ENCODE measurements at places on chromosomes 1 and 21.

DNA sequence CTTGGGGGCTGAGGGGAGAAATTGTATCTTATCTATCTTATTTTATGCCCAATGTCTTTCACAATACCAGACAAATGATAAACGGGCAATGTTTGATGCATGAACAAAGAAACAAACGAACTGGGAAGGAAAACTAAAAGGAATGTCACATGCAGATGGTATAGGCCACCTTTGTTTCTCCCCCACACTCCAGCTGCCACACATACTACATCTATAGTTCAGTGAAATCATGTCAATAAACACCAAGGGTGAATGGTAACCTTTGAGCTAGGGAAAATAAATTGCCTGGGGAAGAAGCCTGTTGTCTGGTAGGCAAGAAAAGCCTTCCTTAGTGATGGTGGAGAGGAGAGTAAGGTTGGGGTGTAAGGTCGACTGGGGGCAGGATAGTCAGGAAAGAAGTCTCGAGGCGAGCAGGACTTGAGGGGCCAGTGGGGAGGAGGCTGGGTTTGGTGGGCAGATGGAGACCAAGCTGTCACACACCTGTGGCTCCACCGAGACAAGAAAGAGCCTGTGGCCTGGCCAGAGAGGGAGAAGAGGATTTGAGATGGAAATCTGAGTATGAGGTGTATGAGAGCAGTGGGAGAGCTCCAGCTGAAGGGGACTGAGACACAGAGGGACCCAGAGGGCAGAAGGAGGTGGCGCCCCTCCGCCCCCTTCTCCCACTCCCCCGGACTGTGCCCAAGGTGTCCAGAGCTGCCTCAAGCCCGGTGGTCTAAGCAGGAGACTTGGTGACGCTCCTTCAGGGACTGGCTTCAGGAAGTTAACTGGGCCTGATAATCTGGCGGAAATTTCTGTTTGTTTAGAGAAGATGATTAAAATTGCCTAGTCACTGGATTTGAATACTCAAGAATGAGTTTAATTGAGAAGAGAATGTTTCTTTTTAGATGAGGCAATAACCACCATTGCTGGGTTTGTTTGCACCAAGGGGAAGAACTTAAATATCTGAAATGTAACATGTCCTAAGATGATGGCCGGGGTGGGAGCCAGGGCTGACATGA is 37.3 kb downstream of the ATF3 start:
- DNase-seq = no peak

DNA sequence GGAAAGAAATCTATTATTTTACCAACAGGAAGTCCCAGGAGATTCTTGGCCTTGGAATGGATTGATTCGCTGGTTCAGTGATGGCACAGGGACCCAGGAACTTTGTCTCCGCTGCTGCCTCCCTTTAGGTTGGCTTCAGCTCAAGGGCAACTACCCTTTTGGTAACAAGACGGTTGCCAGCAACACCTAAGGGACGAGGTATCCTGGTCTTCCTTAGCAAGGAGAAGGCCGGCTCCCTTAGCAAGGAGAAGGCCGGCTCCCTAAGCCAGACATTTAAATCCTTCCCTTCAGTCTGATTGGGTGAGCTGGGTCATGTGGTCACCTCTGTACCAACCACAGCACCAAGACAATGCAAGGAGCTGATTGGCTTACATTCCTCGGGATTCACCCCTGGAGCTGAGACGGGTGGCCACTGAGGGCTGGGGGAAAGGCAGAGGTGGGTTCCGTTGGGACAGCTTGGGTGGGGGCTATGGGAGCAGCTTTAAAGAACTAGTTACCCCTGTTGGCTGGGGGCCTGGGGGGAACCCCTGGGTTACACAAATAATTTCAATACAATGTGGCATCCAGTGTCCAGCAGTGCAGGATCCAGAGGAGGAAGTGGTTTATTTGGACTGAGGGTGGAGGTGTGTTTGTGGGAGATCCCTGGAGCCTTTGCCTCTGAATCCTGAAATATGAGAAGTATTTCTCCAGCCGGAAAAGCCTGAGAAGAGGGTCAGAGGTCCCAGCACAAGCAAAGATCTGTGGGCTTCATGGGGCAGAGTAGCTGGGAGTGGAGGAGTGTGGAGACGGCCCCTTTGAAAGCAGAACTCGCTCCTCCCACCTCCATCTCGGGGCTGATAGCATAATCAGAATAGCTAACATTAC is 20.7 kb upstream of the CLIC4 start:
- no peak for DNase-seq

- DNase-seq = no peak
Measured at GRCh38 chr21:19724081-19724480, 1274.1 kb upstream of the NCAM2 start.

DNA sequence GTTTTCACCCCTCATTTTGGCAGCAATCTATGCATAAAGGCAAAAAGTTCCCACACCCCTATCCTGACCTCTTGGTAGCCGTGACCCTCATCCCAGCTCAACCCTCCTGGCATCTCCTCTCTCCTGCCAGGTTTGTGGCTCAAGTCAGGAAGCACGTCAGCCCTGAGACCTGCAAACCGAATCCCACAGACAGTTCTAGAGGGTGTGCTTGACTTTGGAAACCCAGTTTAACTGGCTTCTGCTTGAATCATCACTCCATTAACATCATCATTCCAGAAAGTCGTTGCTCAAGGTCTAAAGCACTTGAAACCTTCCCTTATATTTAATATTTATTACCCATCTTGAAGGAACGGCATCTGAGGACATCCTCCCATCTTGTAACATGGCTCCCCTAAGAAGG is 133.4 kb upstream of the ERG start:
- peak; percentile 18 for DNase-seq

DNA sequence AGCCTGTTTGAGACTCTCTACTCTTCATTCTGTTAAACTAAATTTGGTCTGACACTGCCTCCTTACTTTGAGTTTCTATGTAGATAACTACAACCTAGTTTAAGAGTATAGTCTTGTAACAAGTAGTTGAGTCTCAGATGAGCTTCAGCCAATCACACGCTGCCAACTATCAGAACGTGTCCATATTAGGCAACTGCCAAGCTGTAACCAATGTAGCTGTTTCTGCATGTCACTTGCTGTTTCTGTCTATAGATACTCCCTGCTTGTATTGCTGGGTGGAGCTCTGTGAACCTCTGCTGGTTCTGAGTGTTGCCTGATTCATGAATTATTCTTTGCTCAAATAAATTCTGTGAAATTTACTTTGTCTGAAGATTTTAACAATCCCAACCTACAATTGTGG is 452.6 kb upstream of the NR5A2 start:
- no peak for DNase-seq

All from BJ (cell line).